ENCODE measurements at places on chromosomes 2 and 18.

GRCh38 chr2:861655-862354 is 88.8 kb upstream of the SNTG2 start:
- DNase-seq, result peak; percentile 54

- no peak for DNase-seq
These were observed 540.9 kb upstream of the NRP2 start for GRCh38 chr2:205141381-205141780.

DNA sequence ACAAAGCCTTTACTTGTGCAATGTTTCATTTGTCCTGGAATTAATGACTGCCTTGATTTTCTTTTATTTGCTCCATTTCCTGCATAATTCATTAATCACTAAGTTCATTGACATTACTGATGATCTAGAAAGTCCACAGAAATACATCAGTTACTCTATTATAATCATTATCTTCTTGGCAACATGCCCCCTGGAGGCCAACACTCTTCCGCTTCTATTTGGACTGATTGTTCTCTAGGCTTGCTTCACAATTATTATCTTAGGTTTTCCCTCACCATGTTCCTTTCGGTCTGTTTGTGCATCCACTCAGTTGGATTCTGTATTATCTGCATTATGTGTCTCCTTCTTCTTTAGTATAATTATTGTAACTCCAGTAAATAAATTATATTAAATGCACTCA is 461.0 kb upstream of the CDH2 start:
- DNase-seq, result no peak

DNA sequence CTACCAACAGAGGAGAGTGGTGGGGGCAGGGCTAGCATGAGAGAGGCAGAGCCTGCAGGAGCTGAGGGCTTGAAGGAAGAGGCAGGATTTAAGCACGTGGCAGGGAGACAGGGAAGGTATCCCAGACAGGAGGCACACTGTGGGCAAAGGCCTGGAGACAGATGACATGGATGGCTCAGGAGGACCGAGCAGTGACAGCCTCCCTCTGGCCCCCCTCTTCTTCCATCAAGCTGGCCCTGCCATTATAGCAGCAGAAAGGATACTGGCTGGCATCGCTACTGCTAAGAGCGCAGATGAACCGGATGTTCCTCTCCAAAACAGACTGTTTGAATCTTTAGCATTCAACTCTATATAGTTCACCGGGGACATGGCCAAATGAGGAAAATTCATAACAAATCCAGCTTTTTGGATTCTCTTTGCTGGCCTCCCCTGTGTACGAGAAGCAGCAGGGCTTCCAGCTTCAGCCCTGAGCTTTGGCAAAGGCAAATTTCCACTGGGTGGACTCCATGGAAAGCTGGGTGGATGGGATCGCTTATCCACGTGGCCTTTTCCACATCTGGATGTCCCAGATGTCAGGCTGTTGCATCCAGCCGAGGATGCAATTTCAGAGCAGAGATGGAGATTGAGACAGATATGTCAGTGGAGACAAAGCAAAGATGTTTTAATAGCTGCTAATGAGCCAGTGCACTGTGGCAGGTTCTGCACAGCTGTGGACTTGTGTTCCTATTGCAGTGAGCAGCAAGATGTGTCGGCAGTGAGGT is 36.2 kb downstream of the CAPN13 start:
- peak; percentile 17 for DNase-seq

DNA sequence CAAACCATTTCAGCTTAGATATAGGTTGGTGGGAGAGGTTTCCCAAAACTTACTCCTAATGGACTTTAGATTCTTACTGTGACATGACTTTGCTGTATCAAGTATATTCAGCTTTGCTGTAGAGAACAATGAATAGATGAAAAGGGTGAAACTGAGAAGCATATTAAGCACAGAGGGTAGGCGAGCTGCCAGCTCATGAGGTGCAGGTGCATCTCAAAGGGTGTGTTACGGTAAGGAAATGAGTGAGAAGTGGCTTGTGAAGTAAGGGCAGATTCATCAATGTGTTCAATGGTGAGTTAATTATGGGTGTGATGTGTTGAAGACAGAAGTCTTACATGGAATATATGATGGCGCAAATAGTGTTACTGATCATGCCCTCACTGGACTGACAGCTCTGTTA is 49.3 kb downstream of the CD8B2 start:
- DNase-seq, result no peak

- DNase-seq, result no peak
These were observed 30.1 kb upstream of the SERPINE2 start for GRCh38 chr2:224069172-224069571.

GRCh38 chr2:105038383-105039061 is 653 bp downstream of the MRPS9 start:
- DNase-seq, result no peak

DNA sequence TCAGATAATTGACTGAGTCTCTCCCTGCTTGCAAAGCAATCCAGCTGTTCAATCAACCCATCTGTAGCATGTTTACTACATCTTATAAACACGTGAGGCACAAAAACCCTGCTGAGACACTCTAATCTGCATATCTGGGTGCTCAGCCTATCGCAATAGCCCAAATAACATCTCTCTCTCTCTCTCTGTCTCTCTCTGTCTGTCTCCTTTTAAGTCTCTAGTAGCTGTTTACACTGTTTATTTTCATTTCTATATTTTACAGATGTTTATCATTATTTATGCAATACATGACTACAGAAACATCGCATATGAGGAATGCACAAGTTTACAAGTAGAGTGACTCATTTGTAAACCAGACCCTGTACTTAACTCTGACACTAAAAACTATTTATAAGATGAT is 422.1 kb upstream of the DSEL start:
- DNase-seq, result no peak

- DNase-seq, result no peak
These were observed 4.4 kb upstream of the ATP8B1 start for GRCh38 chr18:57807336-57808117.

GRCh38 chr18:70920840-70921374 is 632.1 kb downstream of the SOCS6 start:
- no peak for DNase-seq

DNA sequence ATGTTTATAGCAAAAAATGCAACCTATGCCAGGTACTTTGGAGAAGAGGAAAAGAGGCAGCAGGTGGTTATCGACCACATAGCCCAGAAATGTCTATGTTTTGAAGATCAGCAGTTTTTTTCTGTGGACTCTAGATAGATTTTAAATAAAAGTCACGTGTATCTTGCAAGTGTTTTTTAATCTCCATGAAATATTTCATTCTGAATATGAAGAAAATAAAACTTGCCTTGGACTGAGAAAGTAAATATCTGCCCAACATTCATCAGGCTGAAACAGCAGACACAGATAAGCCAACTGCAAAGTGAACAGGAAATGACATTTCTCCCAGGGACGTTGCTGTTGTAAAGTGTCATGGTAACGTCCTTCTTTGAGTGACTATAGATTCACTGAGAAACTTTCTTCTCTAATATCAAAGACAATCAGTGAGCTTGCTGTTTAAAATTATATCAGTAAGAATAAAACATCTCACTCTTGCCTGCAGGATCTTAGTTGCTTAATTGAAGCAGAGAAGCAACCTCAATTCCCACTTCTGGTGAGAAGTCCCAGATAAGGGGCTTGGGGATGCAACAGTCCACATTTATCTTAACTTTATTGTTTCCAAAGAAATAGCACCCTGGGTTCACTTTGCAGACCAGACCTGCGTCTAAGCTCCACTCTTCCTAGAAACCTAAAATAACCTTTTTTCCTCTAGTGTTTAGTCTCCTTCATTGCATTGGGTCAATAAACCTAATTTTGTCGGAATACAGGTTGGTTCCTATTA is 6.3 kb downstream of the MYOM1 start:
- no peak for DNase-seq

- DNase-seq, result no peak
These were observed 171.8 kb upstream of the KLF7 start for GRCh38 chr2:207337234-207338219.

DNA sequence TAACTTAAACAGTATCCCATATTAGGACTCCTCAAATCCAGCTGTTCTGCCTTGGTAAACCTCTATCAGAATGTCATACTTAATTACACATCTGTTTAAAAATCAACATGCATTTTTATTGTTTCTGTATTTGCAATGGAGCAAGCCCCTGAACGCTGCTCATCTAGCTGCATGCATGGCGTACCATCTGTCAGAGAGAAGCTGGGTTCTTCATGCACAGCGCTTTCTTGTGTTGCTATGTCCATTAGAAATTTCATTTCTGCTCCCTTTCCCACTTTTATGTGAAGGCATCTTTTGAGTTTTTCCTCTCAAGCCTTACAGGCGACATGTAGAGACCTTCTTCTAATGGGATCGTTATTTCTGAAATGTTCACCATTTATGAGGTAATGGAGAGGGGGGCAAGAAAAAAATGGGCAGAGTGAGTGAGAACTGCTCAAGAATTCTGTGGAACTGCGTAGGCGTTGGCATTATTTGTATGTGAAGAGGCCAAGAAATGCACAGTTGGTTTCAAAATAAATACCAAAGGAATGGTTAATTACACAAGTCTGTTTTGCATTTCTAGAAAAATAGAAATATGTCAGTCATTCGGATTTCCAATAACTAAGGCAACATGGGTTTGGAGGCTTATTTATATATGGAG is 31.6 kb downstream of the INSIG2 start:
- DNase-seq, result no peak

GRCh38 chr2:110871637-110872036 is 139.3 kb downstream of the ACOXL start:
- no peak for DNase-seq

DNA sequence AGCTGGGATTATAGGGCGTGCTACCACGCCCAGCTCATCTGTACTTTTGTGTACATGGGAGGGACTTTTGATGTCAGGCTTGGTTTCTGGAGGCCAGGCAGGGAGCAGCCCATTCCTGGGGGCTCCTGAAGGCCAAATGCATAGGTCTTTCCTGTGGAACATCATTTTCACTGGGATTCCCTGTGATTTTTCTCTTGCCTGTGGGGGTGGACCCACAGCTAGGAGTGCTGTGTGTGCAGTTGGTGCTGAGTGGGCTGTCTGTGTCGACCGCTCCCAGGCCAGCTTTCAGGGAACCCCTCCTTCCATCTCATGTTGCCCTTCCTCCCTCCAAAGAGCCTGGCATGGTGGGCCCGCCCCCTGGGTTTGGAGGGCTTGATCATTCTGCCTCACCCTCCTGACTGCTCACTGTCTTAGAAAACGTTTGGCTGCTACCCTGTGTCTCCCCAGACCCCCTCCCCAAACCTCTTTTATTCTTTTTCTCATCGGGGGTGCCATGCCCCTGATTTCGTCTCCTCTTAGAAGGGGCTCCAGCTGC is 10.5 kb downstream of the EFHD1 start:
- no peak for DNase-seq

- no peak for DNase-seq
These were observed 12.8 kb upstream of the MATN3 start for GRCh38 chr2:20025065-20025786.

GRCh38 chr18:65754121-65754520 is 3.3 kb downstream of the CDH7 start:
- peak; percentile 27 for DNase-seq

DNA sequence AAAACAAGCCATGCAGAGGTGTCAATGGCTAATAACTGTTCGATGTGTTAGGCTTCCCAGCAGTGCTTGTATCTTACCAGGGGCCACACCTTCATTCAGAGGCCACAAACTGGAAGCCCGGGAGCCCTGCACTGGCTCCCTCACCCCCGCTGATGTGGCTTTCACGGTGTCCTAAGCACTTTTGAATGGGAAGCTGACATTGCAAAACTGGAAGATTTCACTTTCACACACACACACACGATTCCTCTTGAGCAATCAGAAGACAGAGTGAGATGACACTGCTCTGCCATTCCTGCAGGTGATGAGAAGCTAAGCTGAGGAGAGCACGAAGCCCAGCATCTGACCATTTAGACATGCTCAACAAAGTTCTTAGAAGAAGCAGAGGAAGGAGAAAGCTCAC is 8.6 kb upstream of the ZNF407 start:
- no peak for DNase-seq

DNA sequence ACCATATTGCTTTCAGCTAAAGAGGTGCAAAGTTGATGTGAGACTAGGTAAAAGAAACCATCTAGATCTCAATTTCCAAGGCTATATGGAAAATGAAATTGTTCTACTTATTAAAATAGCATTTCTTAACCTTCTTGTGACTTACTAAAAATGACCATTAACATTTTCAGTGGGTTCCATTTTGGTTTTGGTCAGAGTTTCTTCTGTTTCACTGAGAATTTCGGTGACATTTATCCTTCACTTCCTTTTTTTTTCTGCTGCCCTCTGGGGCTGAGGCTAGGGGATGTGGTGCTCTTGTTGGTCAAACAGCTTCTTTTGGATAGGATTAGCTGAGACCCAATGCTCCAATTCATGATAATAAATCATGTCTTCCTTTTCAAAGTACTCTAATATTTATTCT is 44.3 kb upstream of the REL start:
- DNase-seq, result no peak

DNA sequence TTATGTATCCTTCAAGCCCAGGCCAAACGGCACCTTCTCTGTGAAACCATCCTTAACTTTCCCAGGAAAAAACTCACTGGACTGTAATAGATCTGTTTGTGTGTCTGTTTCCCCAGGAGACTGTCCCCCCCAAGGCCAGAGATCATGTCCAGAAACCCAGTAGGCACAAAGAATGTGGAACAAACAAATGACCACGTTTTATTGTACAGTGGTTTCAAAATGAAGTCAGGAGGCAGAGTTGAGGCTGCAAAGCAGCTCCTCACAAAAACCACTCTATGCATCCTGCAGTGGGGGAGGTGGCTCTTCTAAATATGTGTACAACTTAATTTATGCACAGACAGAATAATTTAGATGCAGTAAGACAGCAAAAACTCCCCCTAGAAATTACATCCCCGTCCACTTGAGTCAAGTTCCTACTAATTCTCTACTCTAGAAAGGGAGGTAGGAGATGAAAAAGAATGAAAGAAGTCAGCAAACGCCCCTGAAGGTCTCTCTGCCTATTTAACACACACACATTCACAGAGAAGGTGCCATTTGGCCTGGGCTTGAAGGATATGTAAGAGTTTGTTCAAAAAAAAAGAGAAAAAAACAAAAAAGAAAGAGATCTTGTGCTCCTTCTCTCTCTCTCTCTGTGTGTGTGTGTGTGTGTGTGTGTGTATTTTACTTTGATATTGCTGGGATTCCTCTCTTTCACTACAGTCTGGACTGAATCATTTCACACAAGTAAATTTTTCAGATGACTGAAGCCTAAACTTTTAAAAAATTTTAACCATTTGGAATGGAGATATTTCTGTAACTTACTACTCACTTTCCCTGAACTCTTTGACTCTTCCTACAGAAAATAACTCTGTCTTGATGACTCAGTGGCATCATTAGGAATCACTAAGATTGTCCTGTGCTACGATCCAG is 19.5 kb downstream of the BCL2 start:
- peak; percentile 65 for DNase-seq

DNA sequence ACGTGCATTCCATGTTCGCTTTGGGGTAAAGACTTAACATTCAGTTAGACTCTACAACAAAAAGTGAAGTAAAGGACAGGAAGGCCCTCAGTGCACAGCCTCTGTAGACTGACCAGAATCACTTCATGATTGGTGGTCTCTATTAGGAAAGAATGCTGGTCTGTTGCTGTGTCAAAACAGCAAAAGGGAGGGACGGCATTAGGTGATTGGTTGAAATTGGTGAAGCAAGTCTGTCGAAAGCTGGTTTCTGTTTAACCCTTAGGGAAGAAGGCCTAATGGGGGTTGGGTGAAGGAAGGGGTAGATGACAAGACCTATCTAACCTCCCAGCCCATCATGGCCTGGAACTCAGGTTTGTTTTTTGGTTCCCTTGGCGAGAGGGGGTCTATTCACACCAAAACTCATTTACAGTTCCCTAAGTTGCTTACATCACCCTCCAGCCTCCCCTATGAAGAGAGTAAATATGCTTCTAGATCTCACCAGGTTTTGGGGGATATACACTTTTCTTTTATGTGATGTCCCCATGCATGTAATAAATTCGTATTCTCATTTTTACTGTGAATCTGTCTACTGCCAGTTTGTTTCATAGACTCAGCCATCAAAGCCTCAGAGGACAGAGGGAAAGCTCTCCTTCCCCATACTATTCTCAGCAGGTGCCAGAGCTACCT is 65.6 kb downstream of the TMEM17 start:
- DNase-seq, result no peak
